Activated T-helper 1 cell treated with anti-CD3 and anti-CD28 coated beads, Interleukin-12 subunit alpha, Interleukin-12 subunit beta, Interleukin-2, Interleukin-4 antibody, amounts not matched to agents 30 ng/mL and 10 ng/mL and 1 ng/mL, durations not matched to agents 14 hours and 24 hours and 36 hours (primary cell): ENCODE measurements at places on chromosomes 6 and 20. TPM values are rescaled to one million over a fixed set of nuclear protein-coding genes. Genes with fewer than 3 reads are reported as not detected.

Gene ZBTB46
- total RNA-seq, result 1.1 and 1.2 TPM in 2 replicates

Gene ELOVL2
- total RNA-seq, result not detected in 2 replicates

Gene IL20RA
- not detected in 2 replicates for total RNA-seq

Gene SUMO4
- 11.6 and 12.0 TPM in 2 replicates for total RNA-seq

Gene KCNQ2
- total RNA-seq, result not detected in 2 replicates

Gene PTCRA
- not detected in 2 replicates for total RNA-seq

Gene CCN2
- total RNA-seq, result not detected in 2 replicates

Gene ZNF391
- 0.37 and 0.44 TPM in 2 replicates for total RNA-seq

Gene BACH2
- 68.1 and 71.2 TPM in 2 replicates for total RNA-seq

Gene PI16
- total RNA-seq, result not detected in 2 replicates

Gene PTK6
- 0.16 and 0.29 TPM in 2 replicates for total RNA-seq

Gene FAM83D
- 11.0 and 12.4 TPM in 2 replicates for total RNA-seq

Gene MEP1A
- total RNA-seq, result not detected in 2 replicates

Gene STMN3
- 5.3 and 5.5 TPM in 2 replicates for total RNA-seq

Gene SLC17A3
- total RNA-seq, result 0.21 and 0.66 TPM in 2 replicates

Gene SLC22A3
- total RNA-seq, result not detected in 2 replicates

DNA sequence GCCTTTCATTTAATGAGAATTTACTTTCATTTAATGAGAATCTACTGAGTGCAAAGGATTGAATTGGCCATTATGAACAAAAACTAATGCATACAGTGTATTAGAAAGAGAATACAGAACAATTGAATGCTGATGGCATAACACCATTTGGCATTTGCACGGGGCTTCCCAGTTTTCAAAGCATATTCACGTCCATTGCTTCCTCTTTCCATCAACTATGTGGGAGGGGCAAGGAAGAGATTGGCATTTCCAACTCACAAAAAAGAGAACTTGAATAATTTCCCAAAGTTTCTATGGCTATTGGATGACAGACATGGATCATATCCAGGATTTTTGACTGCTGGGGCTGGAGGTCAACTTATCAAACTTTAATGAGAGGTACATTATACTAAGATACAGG, 23.2 kb upstream of the ARG1 start:
- no peaks in the 10 kb centered on the region for H3K36me3 ChIP-seq
- H3K4me1 ChIP-seq, result no peaks in the 10 kb centered on the region
- peaks cover 10% of the 10 kb centered on the region for H3K27me3 ChIP-seq
- no peak overlapping the region for H3K4me3 ChIP-seq

GRCh38 chr6:14235653-14236356, 118.2 kb downstream of the CD83 start:
- H3K4me3 ChIP-seq, result no peak overlapping the region
- H3K27me3 ChIP-seq, result peaks cover 2% of the 10 kb centered on the region
- no peaks in the 10 kb centered on the region for H3K36me3 ChIP-seq
- H3K4me1 ChIP-seq, result peaks cover 9% of the 10 kb centered on the region
- no peak for DNase-seq

- no peak overlapping the region for H3K4me3 ChIP-seq
- no peaks in the 10 kb centered on the region for H3K4me1 ChIP-seq
- no peaks in the 10 kb centered on the region for H3K36me3 ChIP-seq
- DNase-seq, result no peak
Measured at GRCh38 chr6:146636481-146636880, 37.7 kb downstream of the ADGB start.

GRCh38 chr6:125099211-125100073, 54.1 kb upstream of the TPD52L1 start:
- H3K27ac ChIP-seq, result no peak overlapping the region
- H3K27me3 ChIP-seq, result peaks cover 22% of the 10 kb centered on the region
- peaks cover 1% of the 10 kb centered on the region for H3K36me3 ChIP-seq
- no peak overlapping the region for H3K4me3 ChIP-seq
- no peak for DNase-seq
- peaks cover 5% of the 10 kb centered on the region for H3K4me1 ChIP-seq

GRCh38 chr20:24768713-24769601, 180.1 kb upstream of the CST7 start:
- H3K27ac ChIP-seq, result no peak overlapping the region
- DNase-seq, result no peak
- H3K36me3 ChIP-seq, result no peaks in the 10 kb centered on the region
- peaks cover 5% of the 10 kb centered on the region for H3K4me1 ChIP-seq
- H3K27me3 ChIP-seq, result peaks cover 5% of the 10 kb centered on the region

GRCh38 chr6:116568111-116568510, 3.2 kb upstream of the RWDD1 start:
- no peak overlapping the region for H3K27ac ChIP-seq
- DNase-seq, result no peak
- H3K27me3 ChIP-seq, result peaks cover 16% of the 10 kb centered on the region
- peaks cover 8% of the 10 kb centered on the region for H3K36me3 ChIP-seq

DNA sequence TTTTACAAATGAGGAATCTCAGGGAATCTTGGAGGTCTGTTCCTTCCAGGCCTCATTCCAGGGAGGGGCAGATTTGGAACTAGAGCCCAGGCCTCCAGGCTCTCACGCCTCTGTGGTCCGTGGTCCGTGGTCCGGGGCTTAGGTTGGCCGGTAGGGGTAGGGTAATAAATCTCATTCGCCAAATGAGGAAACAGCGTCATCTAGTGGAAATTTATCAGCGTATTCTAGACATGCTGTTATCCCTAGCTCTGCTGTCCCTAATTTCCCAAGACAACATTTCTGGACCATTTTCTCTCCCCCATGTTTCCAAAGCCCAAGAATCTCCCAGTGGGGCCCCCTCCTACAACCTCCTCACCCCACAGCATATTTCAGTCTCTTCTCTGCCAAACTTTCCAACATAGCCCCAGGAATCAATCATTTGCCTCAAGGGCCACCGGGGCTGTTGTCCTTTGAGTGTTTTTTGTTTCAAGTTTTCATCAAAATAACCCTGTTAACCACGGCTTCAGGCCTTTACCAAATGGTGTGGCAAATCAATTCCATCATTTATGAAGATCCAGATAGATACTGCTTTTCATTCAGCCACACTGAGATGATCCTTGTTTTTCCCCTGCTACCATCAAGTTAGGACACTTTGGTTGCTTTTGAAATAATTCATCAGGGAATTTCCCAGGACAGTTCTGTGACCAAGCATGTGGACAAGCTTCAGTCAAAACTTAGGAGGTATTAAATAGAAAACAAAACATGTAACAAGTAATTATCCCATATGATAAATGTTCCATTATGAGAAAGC, 126.8 kb downstream of the ALDH8A1 start:
- no peak overlapping the region for H3K27ac ChIP-seq
- H3K4me1 ChIP-seq, result no peaks in the 10 kb centered on the region

DNA sequence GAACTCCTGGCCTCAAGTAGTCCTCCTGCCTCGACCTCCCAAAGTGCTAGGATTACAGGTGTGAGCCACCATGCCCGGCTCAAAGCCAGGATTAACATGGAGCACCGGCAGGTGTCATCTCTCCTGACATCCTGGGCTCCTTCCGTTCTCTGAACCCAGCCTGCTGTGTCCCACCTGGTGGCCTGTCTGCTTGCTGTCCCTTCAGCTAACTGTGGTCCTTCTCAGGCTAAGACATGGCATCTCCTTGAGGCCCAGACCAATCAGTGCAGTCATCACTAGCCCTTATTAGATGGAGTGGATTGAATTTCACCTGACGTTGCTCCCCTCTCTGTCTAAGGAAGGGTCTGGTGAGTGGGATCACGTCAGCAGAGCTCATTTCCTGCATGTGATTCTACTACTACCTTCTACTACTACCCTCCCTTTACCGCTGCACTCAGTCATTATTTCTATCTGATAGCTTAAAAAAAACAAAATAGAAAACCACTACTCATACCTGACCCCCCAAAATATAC, 28.0 kb upstream of the SYNJ2 start:
- DNase-seq, result no peak
- H3K4me1 ChIP-seq, result no peaks in the 10 kb centered on the region
- no peak overlapping the region for H3K4me3 ChIP-seq
- H3K27ac ChIP-seq, result no peak overlapping the region
- peaks cover 14% of the 10 kb centered on the region for H3K27me3 ChIP-seq

GRCh38 chr20:16434062-16434664, 139.1 kb downstream of the KIF16B start:
- no peaks in the 10 kb centered on the region for H3K4me1 ChIP-seq
- no peak overlapping the region for H3K27ac ChIP-seq
- no peaks in the 10 kb centered on the region for H3K36me3 ChIP-seq

GRCh38 chr20:43840382-43841070, 74.1 kb upstream of the TOX2 start:
- H3K27ac ChIP-seq, result peak overlapping the region; percentile 85
- no peaks in the 10 kb centered on the region for H3K36me3 ChIP-seq
- peak; percentile 17 for DNase-seq
- no peak overlapping the region for H3K4me3 ChIP-seq

- H3K36me3 ChIP-seq, result no peaks in the 10 kb centered on the region
- DNase-seq, result no peak
- no peak overlapping the region for H3K27ac ChIP-seq
- no peaks in the 10 kb centered on the region for H3K27me3 ChIP-seq
Measured at GRCh38 chr6:55130806-55131324, 43.5 kb upstream of the HCRTR2 start.

DNA sequence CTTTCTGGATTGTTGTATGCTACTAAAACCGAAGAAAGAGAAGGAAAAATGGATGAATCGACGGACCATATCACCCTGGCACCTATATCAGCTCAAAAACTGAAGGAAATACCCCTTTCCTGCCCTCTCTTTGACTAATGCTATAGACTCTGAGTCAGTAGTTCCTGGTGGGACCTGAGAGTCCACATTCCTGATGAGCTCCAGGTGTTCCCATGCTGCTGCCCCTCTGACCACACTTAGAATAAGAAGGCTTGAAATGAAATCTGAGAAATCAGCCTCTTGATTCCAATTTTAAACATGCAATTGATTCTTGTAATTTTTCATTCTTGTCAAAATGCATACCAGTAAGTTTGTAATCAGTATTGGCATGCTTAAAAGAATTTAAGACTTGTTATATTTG, 75.2 kb downstream of the PRL start:
- no peaks in the 10 kb centered on the region for H3K27me3 ChIP-seq
- no peaks in the 10 kb centered on the region for H3K4me1 ChIP-seq
- H3K27ac ChIP-seq, result no peak overlapping the region
- no peaks in the 10 kb centered on the region for H3K36me3 ChIP-seq
- H3K4me3 ChIP-seq, result no peak overlapping the region

GRCh38 chr6:132088150-132088549, 137.0 kb upstream of the CCN2 start:
- peaks cover 2% of the 10 kb centered on the region for H3K27me3 ChIP-seq
- no peaks in the 10 kb centered on the region for H3K36me3 ChIP-seq

- no peak overlapping the region for H3K4me3 ChIP-seq
- H3K36me3 ChIP-seq, result peaks cover 2% of the 10 kb centered on the region
- H3K27me3 ChIP-seq, result no peaks in the 10 kb centered on the region
Measured at GRCh38 chr6:45344900-45345299, 16.8 kb downstream of the RUNX2 start.

- no peak for DNase-seq
- peaks cover 14% of the 10 kb centered on the region for H3K4me1 ChIP-seq
- H3K4me3 ChIP-seq, result no peak overlapping the region
- H3K27me3 ChIP-seq, result no peaks in the 10 kb centered on the region
Measured at GRCh38 chr20:38935967-38936407, 9.8 kb downstream of the FAM83D start.

DNA sequence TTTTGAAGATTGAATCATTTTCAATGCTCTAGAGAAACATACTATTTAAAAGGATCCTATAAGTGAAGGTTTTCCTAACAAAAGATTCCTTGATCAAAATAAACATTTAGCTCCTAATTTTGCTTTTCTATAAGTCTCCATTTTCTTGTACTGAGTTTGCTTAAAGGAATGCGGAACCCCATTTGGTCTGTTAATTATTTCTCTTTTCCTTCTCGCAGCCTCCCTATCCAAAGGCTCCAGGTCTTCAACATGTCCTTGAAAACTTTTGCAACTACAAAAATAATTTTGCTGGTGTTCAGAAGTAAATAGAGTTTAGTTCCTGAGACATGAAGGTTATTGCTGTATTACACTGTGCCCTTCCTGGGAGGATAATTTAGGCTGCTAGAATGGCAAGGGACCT, 8.3 kb upstream of the NPEPL1 start:
- no peaks in the 10 kb centered on the region for H3K4me1 ChIP-seq
- no peak overlapping the region for H3K27ac ChIP-seq
- H3K27me3 ChIP-seq, result no peaks in the 10 kb centered on the region

DNA sequence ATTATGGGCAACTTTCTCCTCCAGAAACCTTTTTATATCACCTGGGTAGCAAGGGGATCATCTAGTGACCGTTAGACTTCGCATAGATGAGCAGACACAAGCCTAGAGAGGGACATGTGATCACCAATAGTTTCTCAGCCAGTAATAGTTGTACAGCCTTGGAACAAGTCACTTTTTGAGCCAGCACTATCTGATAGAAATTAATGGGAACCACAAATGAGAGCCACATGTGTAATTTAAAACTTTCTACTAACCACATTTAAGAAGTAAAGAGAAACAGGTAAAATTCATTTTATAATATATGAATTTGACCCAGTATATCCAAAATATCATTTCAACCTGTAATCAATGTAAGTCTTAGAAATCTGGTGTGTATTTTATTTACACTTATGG, 592 bp upstream of the CTNNBL1 start:
- H3K27ac ChIP-seq, result peak overlapping the region; percentile 92
- peaks cover 9% of the 10 kb centered on the region for H3K27me3 ChIP-seq
- H3K4me1 ChIP-seq, result peaks cover 27% of the 10 kb centered on the region
- no peak for DNase-seq
- H3K36me3 ChIP-seq, result peaks cover 7% of the 10 kb centered on the region

DNA sequence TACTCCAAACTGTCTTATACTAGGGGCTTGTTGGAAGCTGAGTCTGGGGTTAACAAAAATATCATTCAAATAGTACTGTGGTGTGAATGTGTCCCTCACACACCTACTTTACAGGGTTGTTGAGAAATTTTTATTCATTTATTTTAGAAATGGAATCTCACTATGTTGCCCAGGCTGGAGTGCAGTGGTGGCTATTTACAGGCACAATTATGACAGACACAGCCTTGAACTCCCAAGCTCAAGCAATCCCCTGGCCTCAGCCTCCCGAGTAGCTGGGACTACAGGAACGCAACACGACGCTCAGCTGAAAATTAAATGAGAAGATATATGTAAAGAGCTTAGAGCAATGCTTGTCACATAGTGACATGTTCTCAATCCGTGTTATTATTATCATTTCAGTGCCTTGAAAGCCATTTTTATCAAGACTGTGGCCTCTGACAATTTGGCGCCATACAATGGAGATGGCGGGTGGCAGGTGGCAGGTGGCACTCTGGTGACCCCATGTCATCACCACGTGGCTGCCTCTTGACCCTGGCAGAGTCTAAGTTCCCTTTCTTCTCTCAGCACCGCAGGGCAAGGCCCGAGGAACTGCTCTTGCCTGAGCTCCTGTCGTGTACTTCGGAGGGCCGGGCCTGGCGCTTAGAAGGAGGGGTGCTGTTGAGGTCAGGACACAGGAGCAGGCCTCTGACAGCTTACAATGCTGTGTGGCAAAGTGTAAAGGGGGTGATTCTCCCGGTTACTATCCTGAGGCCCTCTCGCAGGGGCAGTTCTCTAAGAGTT, 64.5 kb downstream of the STX11 start:
- no peak for DNase-seq
- peak overlapping the region; percentile 95 for H3K27ac ChIP-seq
- H3K4me1 ChIP-seq, result peaks cover 37% of the 10 kb centered on the region
- H3K36me3 ChIP-seq, result no peaks in the 10 kb centered on the region
- H3K27me3 ChIP-seq, result peaks cover 16% of the 10 kb centered on the region
